MG63 (cell line): ENCODE measurements at places on chromosomes 3 and 15.

DNA sequence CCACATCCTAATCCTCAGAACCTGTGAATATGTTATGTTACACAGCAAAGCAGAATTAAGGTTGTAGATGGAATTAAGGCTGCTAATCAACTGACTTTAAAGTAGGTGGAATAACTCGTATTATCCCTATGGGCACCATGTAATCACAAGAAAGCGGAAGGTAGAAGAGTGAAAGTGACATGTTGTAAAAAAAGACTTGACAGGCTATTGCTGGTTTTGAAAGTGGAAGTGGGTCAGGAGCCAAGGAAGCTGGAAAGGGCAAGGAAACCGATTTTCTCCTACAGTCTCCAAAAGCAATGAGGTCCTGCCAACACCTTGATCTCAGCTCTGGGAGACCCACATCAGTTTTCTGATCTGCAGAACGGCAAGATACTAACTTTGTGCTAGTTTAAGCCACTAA is 6.6 kb downstream of the TP63 start:
- DNase-seq, result no peak

- DNase-seq, result peak; percentile 19
These were observed at the start of gene UNC13C for GRCh38 chr15:53978253-53978906. TSS of gene UNC13C (plus strand) at chr15:53978441. CDS start at chr15:54012904, 34,463 bp downstream.

DNA sequence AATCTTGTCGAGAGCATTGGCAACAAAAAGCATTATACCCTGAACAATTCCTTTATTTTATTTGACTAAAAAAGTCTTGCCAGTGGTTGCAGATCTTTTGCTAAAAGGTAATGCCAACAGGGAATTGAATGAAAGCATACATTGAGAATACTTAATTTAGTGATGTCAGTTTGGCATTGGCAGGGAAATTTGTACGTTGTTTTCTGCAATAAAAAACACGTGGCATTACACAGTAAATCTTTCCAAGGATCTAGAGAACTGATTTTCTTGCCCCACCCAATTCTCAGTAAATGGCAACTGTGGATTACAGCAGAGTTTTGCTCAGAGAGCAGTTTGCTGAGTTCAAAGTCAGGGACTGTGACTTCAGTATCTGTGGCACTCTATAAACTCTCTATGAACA is 38.3 kb upstream of the IGSF10 start:
- no peak for DNase-seq

- DNase-seq, result peak; percentile 94
These were observed at the start of gene SNX1 for GRCh38 chr15:64095795-64096667. TSS of gene SNX1 (plus strand) at chr15:64095982. CDS start at chr15:64096014, 32 bp downstream.

- DNase-seq, result peak; percentile 48
These were observed 233.9 kb upstream of the CADM2 start for GRCh38 chr3:84724877-84725276.

- DNase-seq, result no peak
These were observed 68.0 kb downstream of the TMEM108 start for GRCh38 chr3:133106169-133106568.

- DNase-seq, result no peak
These were observed 1.1 kb downstream of the RPS27L start for GRCh38 chr15:63156086-63156710.

DNA sequence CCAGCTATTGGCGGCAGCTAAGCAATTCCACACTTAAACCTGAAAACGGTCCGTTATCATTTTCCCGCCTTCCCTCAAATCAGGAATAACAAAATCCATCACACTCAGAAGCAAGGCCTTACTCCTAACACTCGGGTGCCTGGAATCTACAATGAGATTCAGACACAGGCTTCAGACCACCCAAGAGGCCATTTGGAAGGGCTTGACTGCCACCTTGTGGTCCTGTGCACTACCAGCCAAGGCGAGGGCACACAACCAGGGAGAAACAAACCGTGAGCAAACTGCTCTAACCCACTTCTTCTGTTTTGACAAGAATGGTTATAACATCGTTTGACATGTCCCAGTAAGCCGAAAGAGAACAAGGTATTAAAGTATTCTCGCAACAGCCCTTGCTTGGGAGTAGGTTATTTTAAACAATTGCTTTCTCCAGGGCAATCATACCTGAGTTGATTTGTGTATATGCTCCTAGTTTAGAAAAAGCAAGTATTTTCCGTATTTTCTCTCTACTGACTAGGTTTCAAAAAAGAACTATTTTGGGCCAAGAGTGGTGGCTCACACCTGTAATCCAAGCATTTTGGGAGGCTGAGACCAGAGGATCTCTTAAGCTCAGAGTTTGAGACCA is 40.1 kb upstream of the TAFA4 start:
- DNase-seq, result peak; percentile 3

DNA sequence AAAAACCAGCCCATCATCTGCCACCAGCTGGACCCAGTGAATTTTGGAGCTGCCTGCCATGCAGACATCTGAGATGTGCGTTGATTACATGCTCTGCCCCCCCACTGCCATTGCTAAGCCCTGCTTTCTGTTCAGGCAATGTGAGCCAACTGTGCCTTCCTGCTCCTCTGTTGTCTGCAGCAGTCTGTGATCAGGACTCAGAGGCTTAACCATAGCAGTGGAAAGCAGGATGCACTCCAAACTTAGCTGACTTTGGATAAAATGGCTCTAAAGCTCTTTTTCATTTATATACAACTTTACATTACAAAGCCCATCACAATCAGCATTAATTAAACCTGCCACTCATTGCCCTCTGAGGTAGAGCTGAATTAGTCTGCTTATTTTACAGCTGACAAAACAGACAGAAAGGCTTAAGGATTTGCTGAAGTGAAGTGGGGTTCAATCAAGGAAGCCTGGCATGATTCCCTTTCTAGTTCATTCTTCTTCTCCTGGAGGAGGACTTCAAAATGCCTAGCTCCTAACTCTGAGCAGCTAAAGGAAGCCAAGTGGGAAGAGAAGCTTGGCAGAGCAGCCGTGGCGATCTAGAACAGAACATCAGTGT is 15.7 kb upstream of the RPS27L start:
- no peak for DNase-seq

DNA sequence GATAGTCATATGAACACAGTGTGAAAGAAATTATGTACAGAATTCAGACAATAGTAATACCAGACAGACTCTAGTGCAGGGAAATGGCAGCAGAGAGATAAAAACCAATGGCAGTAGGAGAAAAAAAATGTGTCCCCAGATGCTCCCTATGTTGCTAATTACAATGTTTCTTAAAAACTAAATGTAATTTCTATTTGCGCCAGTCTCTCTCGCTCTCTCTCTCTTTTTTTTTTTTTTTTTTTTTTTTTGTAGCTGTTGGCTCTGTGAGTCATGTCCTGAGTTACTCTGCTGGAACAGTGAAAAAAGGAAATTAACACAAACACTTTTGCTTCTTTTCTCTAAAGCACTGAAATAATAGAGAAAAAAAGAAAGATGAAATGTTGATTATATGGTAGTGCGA is 871.9 kb downstream of the GBE1 start:
- DNase-seq, result no peak

DNA sequence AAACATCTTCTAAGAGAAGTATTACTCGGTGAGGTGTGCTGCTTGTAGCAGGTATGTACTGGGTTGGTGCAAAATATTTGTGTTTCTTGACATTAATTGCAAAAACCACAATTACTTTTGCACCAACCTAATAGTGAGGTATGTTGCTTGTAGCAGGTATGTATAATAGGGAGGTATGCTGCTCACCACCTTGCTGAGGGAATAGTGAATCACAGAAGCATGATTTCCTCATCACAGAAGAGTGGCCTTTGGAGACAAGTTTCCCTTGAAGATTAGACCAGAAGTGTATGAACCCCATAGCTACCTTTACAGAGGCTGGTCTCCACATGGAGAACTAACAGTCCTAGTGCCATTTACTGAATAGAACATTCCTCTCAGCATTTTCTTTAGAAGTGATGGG is 15.5 kb downstream of the DCP1A start:
- no peak for DNase-seq

DNA sequence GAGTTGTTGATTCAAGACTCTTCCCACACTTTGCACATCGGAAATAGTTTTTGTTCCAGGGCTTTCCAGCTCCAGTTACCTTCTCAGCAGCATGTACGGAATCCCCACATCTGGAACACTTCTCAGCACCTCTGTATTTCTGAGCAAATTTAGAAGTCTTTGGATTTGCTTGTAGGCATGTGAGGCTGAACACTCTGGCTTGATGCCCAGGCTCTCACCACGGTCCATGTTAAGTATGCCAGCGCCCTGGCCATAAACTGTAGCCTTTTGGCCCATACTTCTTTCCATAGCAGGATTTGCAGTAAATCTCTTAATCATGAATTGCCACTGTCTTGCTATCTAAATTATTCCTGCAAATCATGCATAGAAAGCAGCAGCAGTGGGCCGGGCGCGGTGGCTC is 24.4 kb downstream of the ATP2C1 start:
- DNase-seq, result no peak
